ENCODE measurements at places on chromosomes 1 and 21.

GRCh38 chr1:221494670-221495069 is 247.2 kb downstream of the DUSP10 start:
- DNase-seq, result no peak

GRCh38 chr1:93350875-93351274 is 5.2 kb downstream of the DR1 start:
- DNase-seq, result no peak

DNA sequence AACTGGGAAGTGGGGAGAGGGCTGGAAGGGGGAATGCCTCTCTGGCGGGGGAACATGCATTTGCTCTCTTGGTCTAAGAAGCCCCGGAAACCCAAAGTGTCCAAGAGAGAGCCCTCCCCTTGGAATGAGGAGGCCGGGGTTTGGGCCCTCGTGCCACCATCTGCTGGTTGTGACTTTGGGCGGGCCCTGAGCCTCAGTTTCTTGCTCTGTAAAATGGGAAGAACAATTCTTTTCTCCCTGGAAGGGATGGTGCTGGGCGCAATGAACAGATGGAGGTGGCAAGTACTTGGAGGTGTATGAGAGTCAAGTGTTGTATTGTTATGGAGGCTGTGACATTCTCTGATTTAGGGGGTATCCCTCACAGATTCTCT is 69.9 kb upstream of the TARDBP start:
- DNase-seq, result no peak

DNA sequence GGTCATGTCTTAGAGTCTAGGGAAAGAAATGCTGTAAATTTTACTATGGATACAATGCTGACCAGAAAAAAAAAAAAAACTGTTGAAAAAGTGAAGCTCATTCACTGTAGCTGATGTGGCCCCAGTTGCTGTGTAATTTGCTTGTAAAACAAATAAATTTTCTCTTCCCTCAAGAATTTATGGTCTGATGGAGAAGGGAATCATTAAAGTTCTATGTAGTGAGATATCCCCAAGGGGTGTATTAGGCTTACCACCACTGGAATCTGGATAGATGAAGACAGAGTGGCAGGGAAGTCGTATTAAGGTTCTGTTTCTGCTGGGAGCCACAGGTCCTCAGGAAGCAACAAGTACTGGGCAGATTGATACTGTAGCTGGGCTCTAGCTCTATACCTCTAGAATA is 860.0 kb downstream of the LTN1 start:
- DNase-seq, result no peak

DNA sequence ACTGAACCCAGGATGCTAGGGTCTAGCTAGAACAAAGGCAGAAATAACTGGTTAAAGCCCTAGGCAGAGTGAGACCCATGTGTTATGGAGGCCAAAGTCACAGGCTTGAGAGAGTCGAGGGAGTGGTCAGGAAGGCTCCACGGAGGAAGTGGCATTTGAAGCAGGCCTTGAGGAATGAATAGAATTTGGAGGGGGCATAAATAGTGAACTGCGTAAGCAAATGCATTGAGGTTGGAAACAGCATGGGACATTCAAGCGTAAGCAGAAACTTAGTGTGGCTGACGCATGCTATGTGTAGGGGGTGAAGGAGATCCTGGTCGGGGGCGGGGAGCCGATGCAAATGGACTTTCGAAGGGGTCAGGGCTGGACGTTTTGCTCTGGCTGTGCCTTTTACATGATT is 11.5 kb downstream of the AZIN2 start:
- no peak for DNase-seq

DNA sequence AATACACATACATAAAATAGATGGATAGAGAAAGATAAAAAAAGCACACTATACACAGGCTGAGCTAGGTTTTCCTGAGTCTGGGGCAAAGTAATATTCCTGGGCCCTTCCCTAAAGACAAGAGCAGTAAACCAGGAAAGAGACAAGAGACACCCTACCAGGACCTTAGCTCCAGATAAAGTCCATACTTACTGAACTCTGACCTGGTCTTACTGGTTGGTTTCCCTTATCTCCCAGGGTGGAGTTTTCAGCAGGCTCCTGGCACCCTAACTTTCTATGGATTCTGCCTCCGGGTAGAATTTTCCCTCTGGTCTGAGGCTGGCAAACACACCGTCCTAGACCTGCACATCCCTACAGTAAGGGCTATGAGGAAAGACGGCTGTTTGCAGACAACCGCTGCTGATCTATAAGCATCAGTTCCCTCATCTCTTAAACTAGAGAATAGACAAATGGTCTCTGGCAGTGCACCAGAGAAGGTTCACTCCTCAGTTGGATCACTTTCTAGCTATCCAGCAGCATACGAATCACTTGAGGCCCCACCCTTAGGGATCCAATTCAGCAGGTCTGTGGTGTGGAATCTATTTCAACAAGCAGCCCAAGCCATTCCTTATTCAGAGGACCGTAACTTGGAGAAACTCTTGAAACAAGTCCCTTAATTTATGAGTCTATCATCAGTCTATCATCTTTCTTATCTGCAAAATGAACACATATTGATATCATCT is 52.0 kb downstream of the ARHGEF11 start:
- no peak for DNase-seq

- DNase-seq, result no peak
Observed at GRCh38 chr1:243267471-243267880, 11.6 kb downstream of the SDCCAG8 start.

- no peak for DNase-seq
Observed at GRCh38 chr21:43281661-43282357, 113.0 kb downstream of the CRYAA start.

DNA sequence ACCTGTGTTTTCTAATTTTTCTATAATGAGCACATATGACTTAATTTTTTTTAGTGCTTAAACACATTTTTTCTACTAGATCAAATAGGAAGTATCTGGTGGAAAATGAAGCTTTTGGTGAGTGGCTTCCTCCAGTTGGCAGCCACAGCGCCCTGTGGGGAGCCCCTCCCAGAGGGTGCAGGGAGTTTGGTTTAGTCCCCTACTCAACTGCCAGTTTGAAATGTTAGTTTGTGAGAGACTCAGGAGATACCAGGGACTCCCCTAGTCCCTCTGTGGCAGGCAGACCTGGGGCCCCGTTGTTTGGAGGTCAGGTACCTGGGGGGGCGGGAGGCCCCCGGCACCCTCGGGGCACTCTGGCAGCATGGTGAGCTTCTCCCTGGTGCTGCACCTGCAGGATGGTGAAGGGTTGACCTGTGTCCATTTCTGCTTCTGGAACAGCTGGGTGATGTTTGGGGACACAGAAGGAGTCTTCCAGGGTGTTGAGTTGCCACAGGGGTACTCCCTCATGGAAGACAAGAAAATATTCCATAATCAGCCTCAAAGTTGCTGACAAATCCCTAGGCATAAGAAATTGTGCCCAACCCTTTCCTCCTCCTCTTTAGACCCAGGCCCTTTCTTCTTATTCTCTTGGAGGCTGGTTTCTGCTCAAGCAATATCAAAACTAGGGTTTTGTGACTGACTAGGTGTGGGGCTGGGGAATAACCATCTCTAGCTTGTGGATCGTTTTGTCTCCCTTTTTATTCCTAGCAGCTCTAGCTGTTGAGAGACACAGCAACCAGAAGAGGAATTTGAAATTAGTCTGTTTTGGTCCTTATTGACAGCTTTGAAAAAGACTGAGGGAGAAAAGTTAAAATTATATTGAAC is 91.6 kb downstream of the ABCA4 start:
- no peak for DNase-seq

GRCh38 chr1:67552336-67552759 is 122.1 kb upstream of the SERBP1 start:
- DNase-seq, result no peak

- peak; percentile 62 for DNase-seq
Observed at GRCh38 chr1:93845538-93846205, 33.3 kb downstream of the DNTTIP2 start.

- no peak for DNase-seq
Observed at GRCh38 chr1:16474166-16474800, 33.8 kb downstream of the NECAP2 start.

GRCh38 chr1:233045588-233045987 is 95.2 kb downstream of the NTPCR start:
- DNase-seq, result no peak

GRCh38 chr1:168408884-168409283 is 128.2 kb downstream of the TBX19 start:
- DNase-seq, result no peak

- DNase-seq, result no peak
Observed at GRCh38 chr1:10704368-10704882, 92.0 kb downstream of the CASZ1 start.

DNA sequence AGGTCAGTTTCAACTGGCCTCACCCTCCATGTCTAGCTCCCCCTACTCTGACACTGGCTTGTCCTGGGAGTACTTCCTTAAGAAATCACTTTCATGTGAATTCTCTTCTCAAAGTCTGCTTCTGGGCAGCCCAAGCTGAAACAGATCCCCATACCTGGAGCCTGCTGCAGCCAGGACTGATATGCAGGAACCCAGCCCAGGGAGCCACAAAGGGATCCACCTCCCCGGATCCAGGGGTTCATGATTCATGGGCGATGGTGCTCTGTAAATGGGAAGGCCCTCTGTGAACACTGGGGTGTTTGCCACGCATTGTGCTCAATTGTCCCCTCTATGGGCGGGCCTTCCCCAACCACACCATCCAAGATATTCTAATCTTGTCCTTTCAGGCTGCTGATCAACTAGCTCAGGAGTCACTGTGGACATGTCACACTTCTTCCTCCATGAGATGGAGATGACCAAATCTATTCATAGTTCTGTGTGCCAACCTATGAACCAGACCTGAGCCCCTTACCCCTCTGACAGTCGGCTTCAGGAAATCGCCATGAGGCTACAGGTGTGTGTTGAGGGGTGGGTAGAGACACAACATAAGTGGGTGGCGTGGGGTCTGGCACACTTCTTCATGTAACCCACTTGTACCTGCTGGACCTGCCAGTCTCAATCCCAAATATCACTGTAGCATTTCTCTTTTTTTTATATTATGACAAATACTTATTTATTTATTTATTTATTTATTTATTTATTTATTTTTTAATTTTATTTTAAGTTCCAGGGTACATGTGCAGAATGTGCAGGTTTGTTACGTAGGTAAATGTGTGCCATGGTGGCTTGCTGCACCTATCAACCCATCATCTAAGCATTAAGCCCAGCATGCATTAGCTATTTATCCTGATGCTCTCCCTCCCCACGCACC is 41.8 kb downstream of the RUNX3 start:
- no peak for DNase-seq

GRCh38 chr1:6603915-6604558 is 1.4 kb upstream of the KLHL21 start:
- peak; percentile 60 for DNase-seq

- DNase-seq, result no peak
Observed at GRCh38 chr1:55061000-55061705, 21.8 kb downstream of the PCSK9 start.
